ENCODE measurements at places on chromosomes 5 and 9. TPM values are rescaled to one million over a fixed set of nuclear protein-coding genes. Genes with fewer than 3 reads are reported as not detected.

The TMEM215 gene
- polyA plus RNA-seq: 0.20 TPM

The PDLIM4 gene
- polyA plus RNA-seq: 18.0 TPM

The SLC25A2 gene
- polyA plus RNA-seq: not detected

The TRIM36 gene
- polyA plus RNA-seq: 3.4 TPM

The LHX6 gene
- polyA plus RNA-seq: 4.5 TPM

The TMC1 gene
- 0.96 TPM for polyA plus RNA-seq

The QRFP gene
- 0.58 TPM for polyA plus RNA-seq

DNA sequence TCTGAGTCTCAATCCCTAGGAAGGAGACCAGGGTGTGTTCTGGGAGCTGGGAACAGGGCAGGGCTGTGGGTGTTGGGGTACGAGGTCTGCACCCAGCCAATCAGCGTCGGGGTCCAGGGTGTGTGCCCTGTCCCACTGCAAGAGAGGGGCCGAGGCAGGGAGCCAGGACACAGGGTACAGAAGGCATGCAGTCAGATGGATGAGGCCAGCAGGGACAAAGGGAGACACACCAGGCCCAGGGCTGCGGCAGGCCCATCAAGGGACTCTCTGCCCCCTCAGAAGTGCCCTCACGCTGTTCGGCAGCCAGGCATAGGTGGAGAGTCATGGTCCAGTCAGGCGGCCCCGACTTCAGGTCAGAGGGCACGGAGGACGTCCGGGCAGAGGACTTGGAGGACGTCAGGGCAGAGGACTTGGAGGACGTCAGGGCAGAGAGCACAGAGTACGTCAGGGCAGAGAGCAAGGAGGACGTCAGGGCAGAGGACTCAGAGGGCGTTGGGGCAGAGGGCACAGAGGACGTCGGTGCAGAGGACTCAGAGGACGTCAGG lies 28.8 kb upstream of the ADAMTS2 start:
- DNase-seq: no peak

- no peak for DNase-seq
These were observed 181.1 kb downstream of the HSPA4 start for GRCh38 chr5:133232911-133233310.

GRCh38 chr5:87347841-87348240 lies 64.9 kb downstream of the CCNH start:
- no peak for DNase-seq

DNA sequence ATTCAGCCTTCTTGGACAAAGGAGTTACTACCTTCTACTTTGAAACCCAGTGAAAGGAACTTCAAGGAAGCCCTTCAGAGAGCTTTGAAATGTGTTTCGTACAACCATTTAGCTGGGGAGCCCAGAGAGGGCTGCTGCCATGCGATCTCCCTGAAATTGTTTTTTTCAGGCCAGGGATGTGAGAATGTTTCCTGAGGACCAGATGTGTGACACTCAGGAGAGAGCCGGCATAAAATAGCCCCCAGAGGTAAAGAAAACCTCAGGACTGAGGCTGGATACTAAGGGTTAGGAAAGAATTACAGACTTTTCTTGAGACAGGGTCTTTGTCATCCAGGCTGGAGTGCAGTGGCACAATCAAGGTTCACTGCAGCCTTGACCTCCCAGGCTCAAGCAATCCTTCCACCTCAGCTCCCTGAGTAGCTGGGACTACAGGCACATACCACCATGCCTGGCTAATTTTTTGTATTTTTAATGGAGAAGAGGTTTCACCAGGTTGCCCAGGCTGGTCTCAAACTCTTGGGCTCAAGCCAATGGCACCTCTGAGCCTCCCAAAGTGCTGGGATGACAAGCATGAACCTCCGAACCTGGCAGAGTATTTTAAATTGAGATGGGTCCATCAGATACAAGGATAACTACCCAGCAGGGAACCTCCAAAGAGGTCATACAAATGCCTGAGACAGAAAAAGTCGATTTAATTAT lies 8.4 kb downstream of the RPL37 start:
- no peak for DNase-seq

DNA sequence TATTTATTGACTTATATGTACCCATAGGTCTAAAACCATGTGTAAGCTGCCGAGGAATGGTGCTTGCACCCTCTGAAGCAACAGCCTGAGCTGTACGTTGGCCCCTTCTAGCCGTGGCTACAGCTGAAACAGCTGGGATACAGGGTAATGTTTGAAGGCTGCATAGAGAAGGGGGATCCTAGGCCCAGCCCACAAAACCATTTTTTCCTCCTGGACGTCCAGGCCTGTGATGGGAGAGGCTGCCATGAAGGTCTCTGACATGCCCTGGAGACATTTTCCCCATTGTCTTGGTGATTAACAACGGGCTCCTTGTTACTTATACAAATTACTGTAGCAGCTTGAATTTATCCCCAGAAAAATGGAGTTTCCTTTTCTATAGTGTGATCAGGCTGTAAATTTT lies 244.7 kb downstream of the COMMD10 start:
- DNase-seq: no peak

GRCh38 chr5:34915856-34916192 lies 313 bp downstream of the BRIX1 start:
- DNase-seq: no peak

DNA sequence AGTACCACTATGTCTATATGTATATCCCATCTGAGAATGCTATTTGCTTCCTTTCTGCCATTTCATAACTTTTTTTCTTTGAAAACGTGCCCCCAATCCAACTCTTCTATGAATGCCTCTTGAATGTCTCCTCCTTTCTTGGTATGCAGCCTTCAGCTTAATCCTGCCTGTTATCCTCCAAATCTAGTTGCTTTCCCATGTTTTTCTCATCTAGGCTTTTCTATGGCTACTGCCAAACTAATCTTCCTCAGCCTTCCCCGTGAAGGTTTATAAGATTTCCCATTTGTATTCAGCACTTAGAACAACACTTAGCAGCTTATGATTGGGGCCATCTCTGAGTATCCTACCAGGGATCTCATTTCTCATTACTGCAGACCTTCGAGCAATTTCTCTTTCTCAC lies 2.5 kb downstream of the TGFBR1 start:
- no peak for DNase-seq

- DNase-seq: no peak
These were observed 69.1 kb downstream of the OTULIN start for GRCh38 chr5:14733661-14734060.

DNA sequence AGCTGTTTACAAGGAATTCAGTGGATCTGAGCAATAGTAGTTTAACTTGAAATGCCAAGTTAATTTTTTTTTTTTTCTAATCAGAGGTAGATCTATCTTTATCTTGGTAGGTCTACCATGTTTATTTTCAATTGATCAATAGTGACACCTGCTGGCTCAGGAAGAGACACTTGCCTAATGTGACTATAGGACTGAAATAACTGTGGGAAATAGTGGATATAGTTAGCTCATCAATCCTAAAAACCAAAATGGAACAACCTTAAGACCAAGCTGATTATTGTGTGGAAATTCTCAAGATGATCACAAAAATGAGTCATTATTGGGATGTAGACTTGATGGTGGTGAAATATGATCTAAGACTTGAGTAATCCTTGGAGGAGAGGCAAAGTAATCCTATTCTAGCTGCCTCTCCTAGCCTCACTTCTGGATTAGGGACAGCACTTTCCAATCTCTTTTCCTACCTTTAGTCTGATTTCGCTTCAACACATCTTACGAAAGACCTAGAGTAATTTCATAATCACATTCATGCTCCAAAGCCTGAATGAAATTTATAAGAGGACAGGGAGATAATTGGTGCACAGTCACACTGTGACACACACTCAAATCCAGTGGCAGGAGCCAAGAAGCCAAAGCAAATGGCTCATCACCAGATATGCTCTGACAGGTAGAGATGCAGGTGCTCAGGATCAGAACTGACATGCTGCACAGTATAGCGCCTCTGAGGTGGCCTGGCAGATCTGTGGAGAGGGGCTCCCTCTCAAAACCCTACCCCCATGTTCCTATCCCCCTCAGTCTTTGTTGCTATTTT lies 156.3 kb downstream of the HMHB1 start:
- DNase-seq: no peak

GRCh38 chr9:6184749-6185645 lies 30.6 kb upstream of the IL33 start:
- DNase-seq: no peak

GRCh38 chr9:108919517-108919916 lies 14.4 kb downstream of the ELP1 start:
- no peak for DNase-seq

DNA sequence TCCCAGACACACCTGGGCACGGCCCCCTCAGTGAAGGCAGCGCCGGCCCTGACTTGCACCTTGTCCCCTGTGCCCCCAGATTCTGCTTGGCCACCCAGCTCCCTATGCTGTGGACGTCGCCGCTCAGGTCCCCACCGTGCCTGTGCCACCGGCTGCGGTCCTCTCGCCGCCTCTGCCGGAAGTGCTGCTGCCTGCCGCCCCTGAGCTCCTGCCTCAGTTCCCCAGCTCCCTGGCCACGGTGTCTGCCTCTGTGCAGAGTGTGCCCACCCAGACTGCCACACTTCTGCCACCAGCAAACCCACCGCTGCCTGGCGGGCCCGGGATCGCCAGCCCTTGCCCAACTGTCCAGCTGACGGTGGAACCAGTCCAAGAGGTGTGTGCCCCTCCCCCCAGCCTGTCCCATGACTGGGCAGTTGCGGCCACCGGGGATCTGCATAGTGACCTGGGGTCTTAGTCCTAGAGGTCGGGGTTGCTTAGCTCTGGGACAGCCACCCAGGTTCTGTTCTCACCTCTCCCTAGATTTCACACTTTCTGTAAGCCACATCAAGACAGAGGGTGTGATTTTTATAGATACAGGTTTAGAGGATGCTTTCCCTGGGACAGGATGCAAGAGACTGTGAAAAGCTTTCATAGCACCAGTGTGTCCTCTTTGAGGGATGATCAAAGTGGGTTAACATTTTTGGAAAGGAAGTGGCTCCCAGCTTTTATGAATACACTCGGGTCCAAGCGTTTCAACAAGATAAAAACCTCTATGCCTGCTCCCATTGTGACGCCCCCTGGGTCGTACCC lies 78.0 kb downstream of the WNK2 start:
- no peak for DNase-seq

- no peak for DNase-seq
These were observed 6.6 kb downstream of the PCBD2 start for GRCh38 chr5:134911285-134912206.

- DNase-seq: no peak
These were observed 17.9 kb downstream of the TRUB2 start for GRCh38 chr9:128304136-128304970.

DNA sequence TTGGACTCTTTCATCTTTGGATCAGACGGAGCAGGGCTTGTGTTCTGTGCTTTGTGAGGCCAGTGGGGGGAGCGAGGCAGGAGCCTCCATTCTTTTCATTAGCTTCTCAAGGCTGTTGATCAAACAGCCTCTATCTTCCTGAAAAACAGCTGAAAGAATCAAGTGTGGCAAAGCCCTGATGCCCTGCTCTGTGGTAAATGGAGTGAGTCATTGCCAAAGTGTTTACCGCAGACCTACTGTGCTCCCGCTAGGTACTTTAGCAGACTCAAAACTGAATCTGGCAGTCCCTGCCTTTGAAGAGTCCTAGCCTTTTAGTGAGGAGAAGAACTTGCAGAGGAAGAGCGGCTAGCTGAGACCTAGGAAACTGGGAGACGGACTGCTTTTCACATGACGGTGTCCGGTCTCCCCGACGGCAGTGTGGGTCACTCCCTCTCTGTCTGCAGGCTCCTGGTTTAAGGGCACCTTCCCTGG lies 3.3 kb downstream of the ANKRD33B start:
- no peak for DNase-seq

DNA sequence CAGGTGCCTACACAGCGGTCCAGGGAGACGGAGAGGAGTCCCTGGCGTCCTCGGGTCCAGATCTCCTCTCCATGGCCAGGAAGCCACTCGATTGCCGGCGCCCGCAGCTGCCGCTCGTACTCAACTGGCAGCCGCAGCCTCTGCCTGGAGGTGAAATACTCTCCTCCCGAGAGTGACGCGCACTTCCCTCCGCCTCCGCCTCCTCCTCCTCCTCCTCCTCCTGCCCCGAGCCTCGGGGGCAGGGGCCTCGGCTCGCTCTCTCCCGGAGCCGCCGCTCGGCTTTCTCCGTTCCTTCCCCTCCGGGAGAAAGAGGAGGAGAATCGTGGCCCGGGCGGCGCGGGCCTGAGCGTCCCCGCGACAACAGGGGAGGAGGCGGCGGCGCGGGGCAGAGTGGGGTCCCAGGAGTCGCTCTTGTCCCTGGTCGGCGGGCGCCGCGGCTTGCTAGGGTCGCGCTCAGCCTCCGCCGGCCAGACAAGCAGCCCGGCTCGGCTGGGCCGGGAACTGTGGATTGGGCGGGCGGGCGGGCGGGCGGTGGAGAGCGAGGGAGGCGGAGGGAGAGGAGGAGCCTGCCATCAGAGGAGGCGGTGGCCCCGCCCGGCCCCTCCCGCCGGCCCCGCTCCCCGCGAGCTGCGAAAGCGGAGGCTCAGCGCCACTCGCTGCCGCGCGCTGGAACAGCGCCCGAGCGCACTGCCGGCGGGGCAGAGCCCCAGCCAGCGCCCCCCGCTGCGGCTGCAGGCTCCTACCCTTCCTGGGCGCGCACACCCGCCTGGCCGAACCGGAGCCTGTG lies at the start of gene CEMIP2:
CEMIP2 (minus strand) TSS at position 126 of the 787 bp plus-strand sequence. CDS start 18,140 bp downstream, outside the sequence.
- DNase-seq: no peak

DNA sequence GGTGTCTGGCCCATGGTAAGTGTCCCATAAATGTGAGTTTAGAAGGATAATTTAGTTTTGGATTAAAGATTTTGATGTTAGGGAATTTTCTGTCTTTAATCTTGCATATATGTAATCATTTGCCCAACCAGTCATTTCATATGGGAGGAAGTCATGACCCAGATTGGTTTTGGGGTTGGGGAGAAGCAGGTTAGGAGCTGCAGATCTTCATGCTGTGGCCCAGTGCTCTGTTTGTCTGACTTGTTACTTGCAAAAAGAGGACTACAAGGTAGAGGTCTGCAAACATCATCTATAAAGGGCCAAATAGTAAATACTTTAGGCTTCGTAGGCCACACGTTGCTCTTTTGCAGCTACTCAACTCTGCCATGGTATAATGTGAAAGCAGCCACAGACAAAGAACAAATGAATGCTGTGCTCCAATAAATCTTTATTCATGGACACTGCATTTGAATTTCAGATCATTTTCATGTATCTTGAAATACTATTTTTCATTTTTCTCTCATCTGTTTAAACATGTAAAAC lies 16.8 kb downstream of the OSTF1 start:
- no peak for DNase-seq
